T-cell (primary cell): ENCODE measurements at places on chromosomes 13 and 19.

GRCh38 chr13:40101708-40102359 lies 446.4 kb downstream of the COG6 start:
- H3K27me3 ChIP-seq, result no peaks in the 10 kb centered on the region
- DNase-seq, result no peak
- peaks cover 11% of the 10 kb centered on the region for H3K4me1 ChIP-seq
- H3K4me3 ChIP-seq, result no peak overlapping the region
- no peaks in the 10 kb centered on the region for H3K36me3 ChIP-seq
- no peak overlapping the region for H3K27ac ChIP-seq

GRCh38 chr13:46947425-46948191 lies 50.8 kb upstream of the HTR2A start:
- no peaks in the 10 kb centered on the region for H3K27me3 ChIP-seq
- H3K36me3 ChIP-seq, result no peaks in the 10 kb centered on the region
- no peaks in the 10 kb centered on the region for H3K4me1 ChIP-seq
- H3K4me3 ChIP-seq, result no peak overlapping the region
- no peak overlapping the region for H3K27ac ChIP-seq
- DNase-seq, result no peak

DNA sequence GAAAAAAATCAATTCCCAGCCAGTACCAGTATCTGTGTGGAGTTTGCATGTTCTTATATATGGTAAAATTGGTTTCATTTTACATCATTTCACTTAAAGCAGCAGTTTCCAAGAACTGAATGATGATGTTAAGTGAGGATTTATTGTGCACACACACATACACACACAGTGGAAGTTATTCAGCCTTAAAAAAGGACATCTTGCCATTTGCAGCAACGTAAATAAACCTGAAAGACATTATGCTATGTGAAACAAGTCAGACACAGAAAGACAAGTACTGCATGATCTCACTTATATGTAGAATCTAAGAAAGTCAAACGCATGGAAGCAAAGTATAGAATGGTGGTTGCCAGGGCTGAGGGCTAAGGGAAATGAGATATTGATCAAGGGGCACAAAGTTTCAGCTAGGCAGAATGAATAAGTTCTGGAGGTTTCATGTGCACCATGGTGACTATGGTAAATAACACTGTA lies 5.3 kb downstream of the SIGLECL1 start:
- no peaks in the 10 kb centered on the region for H3K4me1 ChIP-seq
- no peaks in the 10 kb centered on the region for H3K36me3 ChIP-seq
- no peak overlapping the region for H3K4me3 ChIP-seq
- H3K27ac ChIP-seq, result no peak overlapping the region
- no peak for DNase-seq

DNA sequence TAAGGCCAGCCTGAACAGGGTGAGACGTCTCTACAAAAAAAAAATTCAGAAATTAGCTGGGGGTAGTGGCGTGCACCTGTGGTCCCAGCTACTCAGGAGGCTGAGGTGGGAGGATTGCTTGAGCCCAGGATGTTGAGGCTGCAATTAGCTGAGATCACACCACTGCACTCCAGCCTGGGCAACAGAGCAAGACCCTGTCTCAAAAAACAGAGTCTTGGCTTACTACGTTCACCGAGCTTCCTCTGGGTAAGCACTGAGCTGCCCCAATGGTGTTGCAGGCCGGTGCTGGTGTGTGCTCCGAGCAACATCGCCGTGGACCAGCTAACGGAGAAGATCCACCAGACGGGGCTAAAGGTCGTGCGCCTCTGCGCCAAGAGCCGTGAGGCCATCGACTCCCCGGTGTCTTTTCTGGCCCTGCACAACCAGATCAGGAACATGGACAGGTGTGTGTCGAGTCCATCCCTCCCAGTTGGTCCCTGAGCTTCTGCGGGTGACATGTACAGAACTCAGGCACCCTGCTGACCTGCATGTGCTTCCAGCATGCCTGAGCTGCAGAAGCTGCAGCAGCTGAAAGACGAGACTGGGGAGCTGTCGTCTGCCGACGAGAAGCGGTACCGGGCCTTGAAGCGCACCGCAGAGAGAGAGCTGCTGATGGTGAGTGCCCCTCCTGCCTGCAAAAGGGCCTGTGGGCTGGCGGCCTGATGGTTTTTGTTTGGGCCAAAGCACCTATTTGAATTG lies 24.1 kb downstream of the UPF1 start:
- peaks cover 99% of the 10 kb centered on the region for H3K36me3 ChIP-seq
- no peaks in the 10 kb centered on the region for H3K27me3 ChIP-seq
- no peak for DNase-seq
- H3K4me3 ChIP-seq, result no peak overlapping the region
- no peak overlapping the region for H3K27ac ChIP-seq

GRCh38 chr13:83204886-83205285 lies 677.4 kb downstream of the SLITRK1 start:
- H3K27ac ChIP-seq, result no peak overlapping the region
- no peaks in the 10 kb centered on the region for H3K4me1 ChIP-seq
- no peaks in the 10 kb centered on the region for H3K27me3 ChIP-seq
- H3K36me3 ChIP-seq, result no peaks in the 10 kb centered on the region
